Inflammatory macrophage treated with lipopolysaccharide for 4 hours (primary cell): ENCODE measurements at places on chromosomes 2 and 18.
A peak's percentile ranks its signal among the peaks of the same experiment; 100 is the strongest.

- peak; percentile 50 for DNase-seq
Measured at GRCh38 chr2:236545814-236546480, 23.7 kb upstream of the ACKR3 start.

DNA sequence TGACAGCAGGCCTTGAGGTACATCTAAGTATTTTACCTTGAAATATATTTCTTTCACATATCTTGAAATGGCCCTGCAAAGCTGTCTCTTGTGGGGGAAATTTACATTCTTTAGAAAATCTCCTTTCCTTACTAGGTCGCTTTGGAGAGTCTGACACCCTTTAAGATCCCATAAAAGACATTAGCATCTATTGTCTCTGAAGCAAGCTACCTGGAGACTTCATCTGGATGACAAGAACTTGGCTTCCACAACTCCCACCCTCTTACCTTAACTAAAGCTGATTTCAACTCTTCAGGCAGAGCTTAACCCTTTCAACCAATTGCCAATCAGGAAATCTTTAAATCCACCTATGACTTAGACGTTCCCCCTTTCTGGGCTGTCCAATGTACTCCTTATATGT is 219.3 kb downstream of the PIEZO2 start:
- DNase-seq: no peak

DNA sequence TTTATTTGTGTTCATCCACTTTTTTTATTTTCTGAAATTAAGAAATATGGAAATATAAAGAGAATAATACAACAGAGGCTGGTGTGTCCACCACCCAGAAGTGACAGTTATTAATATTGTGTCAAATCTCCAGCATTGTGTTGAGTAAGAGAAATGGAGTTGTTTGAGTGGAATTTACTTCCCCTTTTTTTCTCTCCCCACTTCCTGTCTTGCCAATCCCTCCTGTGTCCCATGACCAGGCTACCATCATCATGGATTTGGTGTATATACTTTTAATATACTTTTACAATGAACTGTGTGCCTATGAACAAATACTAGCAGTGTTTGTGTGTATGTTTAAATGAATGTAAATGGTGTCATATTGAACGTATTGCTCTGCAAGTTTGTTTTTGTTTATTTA is 276.9 kb upstream of the SKOR2 start:
- DNase-seq: no peak

DNA sequence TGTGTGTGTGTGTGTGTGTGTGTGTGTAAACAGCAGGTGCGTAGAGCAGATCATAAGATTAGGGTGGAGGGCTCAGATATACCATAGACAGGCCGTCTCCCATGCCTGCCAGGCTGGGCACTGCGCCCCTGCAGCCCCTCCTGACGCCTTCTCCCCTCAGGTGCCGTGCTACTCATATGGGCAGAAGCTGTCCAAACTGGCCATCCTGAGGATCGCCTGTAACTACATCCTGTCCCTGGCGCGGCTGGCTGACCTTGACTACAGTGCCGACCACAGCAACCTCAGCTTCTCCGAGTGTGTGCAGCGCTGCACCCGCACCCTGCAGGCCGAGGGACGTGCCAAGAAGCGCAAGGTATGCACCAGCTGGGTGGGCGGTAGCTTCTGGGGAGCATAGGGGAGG is 10.0 kb downstream of the ATOH8 start:
- DNase-seq: no peak

- no peak for DNase-seq
Measured at GRCh38 chr18:33946336-33946735, 278.4 kb downstream of the NOL4 start.

- peak; percentile 81 for DNase-seq
Measured at GRCh38 chr2:105802587-105802986, 57.9 kb downstream of the NCK2 start.

DNA sequence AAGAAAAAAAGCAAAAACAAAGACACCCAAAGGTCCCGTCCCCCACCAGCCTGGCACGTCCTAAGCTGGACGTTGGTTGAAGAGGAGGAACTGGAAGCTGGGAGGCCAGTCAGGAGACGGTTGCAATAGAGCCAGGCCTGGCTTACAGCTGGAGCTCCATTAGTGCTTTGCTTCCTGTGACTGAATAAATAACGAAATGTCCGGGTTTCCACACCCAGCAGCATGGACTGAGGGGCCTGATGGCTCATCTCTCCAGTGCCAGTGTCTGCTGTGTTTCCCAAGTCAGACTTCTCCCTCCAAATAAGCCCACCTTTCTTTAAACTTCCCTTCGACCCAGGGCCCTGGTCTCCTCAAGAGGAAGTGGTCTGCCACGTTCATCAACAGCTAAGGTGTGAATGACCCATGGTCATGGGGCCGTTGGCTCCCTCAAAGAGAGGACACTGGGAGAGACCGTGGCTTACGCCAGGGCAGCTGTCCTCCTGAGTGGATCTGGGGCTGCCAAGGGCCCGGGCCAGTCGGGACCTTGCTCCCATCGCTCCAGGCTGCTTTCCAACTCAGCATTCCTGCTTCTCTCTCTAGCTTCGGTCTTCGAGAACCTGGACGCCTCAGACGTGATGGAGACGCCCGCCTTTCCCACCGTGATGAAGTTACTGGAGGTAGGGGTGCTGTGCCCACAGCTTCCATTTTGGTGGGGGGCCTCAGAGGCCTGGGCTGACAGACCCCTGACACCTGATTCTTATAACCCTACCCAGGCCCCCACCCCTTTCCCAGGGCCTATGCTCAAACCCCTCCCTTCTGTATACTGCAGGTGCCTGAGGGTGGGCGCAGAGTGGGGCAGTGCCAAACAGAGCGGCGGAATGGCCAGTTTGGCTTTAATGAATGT is 44.9 kb downstream of the MYO7B start:
- DNase-seq: peak; percentile 62

DNA sequence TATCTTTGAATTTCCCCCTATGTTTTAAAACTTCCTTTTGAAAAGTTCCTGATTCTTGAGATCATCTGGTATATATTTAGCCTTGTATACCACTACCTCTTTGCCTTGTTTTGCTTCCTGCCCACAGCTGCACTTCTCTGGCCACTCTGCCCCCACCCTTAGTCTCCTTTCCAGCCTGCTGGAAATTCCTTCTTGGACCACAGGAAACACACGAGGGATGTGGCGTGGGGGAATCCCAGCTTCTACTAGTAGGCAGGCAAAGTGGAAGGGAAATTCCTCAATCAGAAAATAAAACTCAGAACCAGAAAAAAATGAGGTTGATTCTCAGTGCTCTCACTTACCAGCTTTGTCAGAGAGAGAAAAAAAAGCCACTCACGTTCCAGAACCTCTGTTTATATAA is 13.4 kb downstream of the IL18RAP start:
- peak; percentile 41 for DNase-seq

- DNase-seq: no peak
Measured at GRCh38 chr2:234797566-234798250, 154.1 kb upstream of the SH3BP4 start.

DNA sequence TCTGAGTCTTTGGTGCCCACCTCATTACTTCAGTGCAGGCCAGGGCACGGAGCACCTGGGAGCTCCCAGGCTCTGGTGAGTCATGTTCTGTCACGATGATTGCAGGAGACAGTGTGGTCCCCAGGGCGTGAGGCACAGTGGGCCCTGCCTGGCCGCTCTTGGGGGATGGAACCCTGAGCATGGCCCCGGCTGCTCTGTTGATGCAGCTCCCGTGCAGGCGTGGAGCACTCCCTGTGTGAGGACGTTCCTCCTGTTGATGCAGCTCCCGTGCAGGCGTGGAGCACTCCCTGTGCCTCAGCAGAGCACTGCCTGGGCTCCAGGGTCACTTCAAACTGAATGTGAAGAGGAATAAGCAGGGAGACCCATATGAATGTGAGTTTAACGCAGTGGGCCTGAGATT is 30.1 kb downstream of the COPS9 start:
- no peak for DNase-seq

GRCh38 chr2:239443666-239444567 is 43.1 kb upstream of the HDAC4 start:
- no peak for DNase-seq
